ENCODE measurements at places on chromosomes 7 and 10.

DNA sequence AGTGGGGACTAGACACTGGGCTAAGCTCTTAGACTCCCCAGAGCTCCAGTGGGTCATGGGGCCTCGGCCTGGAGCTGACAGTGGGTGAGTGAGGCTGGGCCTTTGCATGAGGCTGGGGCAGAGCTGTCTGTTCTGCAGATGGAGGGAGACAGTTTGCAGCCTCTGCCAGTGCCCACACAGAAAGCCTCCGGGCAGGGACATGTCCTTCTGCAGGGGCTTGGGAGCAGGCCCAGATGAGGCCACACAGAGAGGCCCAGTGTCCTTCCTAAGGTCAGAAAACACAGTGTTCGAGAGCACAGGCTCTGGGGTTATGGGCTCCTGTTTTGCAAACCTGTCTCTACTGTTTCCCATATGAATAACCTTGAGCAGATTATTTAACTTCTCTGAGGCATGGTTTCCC lies 25.1 kb upstream of the HK1 start:
- DNase-seq: no peak

DNA sequence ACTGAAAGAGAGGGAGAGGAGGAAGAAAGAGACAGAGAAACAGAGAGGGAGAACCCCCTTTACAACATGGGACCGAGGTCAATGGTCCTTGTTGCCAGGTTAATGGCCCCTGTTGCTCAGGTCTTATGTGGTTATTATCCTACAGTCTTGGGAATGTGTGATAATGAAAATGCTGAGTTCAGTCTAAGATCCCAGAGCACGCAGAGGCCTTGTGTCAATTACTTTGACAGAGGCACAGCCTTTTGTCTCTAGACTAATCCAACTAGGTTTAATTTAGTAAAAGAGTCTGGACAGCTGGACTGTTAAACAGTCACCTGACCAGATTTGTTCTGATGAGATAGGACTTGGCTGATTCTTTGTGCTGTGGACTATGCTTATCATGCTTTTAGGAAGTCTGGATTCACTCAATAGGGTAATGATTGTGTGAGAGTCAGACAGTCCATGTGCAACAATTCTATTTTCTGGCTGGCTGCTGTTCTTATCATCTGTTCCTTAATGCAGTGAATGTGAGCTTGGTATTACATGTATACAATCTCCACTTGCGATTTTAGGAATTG lies 157.4 kb upstream of the MAGI2 start:
- DNase-seq: no peak

GRCh38 chr10:46248651-46249146 lies 38.1 kb upstream of the ANTXRL start:
- no peak for DNase-seq

DNA sequence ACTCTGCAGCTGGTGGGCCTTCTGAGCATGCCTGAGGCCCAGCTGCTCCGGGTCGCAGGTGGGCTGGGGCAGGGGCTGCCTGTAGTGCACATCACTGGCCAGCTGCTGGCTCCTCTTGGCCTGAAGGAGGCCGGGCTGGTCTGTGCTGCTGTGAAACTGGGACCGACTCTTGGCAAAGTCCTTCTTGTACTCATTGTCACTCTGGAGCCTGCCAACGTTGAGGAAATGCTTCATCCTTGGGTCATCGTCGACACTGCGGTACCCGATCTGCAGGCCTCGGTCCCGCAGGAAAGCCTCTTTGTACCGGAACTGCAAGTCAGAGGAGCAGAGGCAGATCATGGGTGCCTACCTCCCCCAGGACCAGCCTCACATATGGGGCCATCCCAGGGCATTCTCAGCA lies 37.7 kb downstream of the HABP2 start:
- no peak for DNase-seq

DNA sequence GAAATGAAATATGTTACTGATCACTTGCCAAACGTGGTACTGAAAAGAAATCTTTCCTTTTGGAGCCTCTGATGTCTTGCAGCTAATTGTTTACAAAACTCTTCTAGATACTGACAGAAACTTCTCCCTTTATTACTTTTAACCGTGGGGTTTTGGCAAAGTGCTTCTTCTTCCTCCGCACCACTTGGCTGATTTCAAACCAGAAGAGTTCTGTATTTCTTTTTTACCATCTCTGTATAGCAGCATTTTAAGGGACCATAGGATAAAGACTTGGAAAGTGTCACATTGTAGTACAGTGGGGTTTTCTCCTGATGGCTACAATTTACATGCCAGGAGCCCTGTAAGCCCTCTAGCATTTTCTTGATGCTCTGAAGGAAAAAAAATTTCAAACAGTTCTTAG lies 21.9 kb upstream of the CREB5 start:
- no peak for DNase-seq
